ENCODE measurements at places on chromosomes 4 and X.

- no peak for DNase-seq
Observed at GRCh38 chrX:67636532-67636931, 92.7 kb downstream of the AR start.

GRCh38 chr4:75255261-75255660 lies 258.9 kb downstream of the RCHY1 start:
- no peak for DNase-seq

- no peak for DNase-seq
Observed at GRCh38 chr4:76957004-76957738, 7.6 kb downstream of the SEPTIN11 start.

DNA sequence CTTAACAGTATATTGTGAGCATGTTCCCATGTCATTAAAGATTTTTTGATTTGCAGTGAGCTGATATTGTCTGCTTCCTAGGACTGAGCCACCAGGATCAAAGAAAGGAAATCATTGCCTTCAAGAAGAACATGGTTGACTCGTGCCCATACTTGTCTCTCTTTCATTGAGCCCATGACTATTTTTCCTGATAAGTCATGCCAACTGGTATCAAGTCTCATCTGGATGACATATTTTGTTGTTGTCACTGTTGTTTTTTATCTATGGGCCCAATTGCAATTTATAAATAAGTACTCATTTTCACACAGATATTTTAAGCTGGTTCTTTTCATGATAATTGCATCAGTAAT lies 10.2 kb upstream of the RHOH start:
- no peak for DNase-seq

DNA sequence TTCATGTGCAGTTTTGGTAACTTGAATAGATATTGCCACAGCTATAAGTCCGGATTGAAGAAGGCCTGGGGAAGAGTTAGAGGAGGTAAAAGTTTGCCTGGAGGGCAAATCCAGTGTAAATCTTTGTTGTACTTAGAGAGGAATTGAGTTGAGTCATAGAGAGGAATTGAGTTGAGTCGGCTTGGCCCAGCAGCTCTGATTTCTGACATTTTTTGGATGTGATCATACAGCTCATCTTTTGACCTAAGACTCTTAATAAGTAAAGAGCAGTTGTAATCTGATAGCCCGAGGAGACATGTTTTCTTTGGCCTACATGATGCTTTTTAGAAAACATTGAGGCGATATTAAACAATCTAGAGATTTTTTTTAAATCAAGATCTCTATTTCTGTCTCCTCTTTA lies 3.9 kb downstream of the KIT start:
- DNase-seq, result no peak

DNA sequence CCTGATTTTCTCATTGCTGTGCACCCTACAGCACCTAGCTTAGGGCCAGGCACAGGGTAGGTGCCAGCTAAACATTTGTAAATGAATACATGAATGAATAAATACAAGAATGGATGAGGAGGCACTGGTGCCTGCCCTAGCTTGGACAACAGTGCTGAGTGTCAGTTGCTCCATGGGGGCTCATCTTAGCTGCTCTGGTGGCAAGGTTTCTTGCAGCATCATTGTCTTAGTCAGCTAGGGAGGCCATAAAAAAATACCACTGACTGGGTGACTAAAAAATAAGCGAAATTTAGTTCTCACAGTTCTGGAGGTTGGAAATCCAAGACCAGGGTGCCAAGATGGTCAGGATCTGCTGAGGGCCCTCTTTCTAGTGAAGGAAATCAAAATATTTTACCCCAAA lies 31.2 kb downstream of the TMEM31 start:
- no peak for DNase-seq

GRCh38 chr4:97013711-97014110 lies 1129.6 kb downstream of the STPG2 start:
- DNase-seq, result no peak

GRCh38 chrX:10395643-10396042 lies 224.7 kb downstream of the MID1 start:
- no peak for DNase-seq

GRCh38 chr4:110629780-110630687 lies 7.2 kb upstream of the PITX2 start:
- DNase-seq, result no peak
